Stimulated activated CD8-positive, alpha-beta memory T cell treated with anti-CD3 and anti-CD28 coated beads, Interleukin-7, amount 100 ng/mL, for 1 hour (primary cell): ENCODE measurements at places on chromosomes 11 and 22.

DNA sequence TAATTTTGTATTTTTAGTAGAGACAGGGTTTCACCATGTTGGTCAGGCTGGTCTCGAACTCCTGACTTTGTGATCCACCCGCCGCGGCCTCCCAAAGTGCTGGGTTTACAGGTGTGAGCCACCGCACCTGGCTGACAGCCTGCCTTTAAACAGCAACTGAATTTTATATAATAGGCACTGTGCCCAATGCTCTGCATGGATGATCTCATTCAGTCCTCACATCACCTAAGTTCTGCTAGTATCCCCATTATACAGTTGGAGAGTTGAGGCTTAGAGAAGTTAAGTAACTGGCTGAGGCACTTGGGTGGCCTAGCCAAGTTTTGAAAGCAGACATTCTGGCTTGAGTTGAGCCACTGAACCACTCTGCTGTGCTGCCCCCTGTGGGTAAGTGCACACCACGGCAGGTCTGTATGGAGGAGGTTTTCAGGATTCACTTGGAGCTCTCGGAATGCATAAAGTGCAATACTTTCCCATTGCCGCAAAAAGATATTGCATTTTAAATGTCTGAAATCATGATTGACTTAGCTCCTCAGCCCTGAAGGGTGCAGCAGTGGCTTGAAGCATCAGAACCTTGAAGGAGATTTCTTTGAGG, 112.4 kb downstream of the LDLRAD3 start:
- no peak for DNase-seq

GRCh38 chr11:121889931-121890330, 226.1 kb downstream of the BLID start:
- DNase-seq = no peak

DNA sequence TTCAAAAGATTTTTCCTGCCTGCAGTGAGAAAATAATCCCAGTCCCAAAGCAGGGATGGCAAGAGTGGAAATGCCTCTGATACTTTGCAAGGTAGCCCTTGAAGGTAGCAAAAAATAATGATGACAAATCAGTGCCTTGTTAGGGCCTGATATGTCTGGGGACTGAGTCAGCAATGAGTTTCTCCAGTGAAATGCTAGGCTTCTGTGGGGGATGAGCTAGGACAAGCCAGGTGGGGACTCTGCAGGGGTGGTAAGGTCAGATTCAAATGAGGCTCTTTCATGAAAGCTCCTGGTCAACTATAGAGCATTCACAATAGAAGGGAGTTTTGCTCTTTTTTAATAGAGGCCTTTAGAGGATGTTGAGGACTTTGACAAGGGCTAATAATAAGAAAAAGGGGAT, 77.7 kb downstream of the ME3 start:
- no peak for DNase-seq

GRCh38 chr11:11989774-11990744, 18.4 kb downstream of the DKK3 start:
- no peak for DNase-seq

DNA sequence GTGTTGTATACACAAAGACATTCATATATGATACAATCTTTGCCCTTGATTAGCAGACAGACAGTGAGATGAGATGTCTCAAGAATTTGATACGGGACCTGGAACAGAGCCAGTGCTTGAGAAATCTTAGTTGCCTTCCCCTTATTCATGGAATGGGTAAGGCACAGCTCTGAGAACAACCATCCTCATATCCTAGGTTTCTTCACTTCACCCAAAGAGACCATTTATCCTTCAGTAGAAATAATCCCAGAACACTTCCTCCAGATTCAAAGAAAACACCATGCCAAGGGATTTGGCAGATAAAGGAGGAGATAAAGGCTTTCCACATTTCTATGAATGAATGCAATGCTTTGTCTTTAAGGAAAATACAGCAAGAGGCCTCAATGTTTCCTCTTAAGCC, 8.8 kb upstream of the IZUMO1R start:
- no peak for DNase-seq

GRCh38 chr11:13944016-13944415, 18.5 kb upstream of the SPON1 start:
- DNase-seq = no peak

GRCh38 chr22:24706054-24706453, 68.5 kb downstream of the PIWIL3 start:
- DNase-seq = no peak
